ENCODE measurements at places on chromosomes 4 and X.

GRCh38 chrX:13387666-13388494, 68.0 kb upstream of the ATXN3L start:
- DNase-seq: no peak

GRCh38 chrX:85996555-85996954, 50.8 kb downstream of the CHM start:
- no peak for DNase-seq

- no peak for DNase-seq
Measured at GRCh38 chrX:152937236-152937635, 39.4 kb downstream of the ZNF185 start.

DNA sequence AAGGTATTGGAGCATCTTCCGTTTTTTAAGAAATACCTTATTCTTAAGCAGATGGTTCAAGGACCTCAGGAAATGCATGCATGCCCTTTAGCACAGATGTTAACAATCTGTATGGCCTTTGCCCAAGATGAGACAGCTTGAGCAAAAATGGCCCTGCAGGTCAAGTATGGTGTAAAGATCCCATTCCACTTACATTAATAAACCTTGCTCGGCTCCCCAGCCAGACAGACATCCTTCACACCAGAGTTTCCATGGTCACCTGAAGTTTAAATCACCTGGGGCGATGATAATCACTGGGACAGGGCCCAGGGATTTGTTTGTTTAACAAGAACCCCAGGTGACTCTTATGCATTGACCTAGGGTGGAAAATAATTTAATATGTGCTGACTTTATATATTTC, 287.0 kb upstream of the NOCT start:
- DNase-seq: no peak

- DNase-seq: no peak
Measured at GRCh38 chrX:24659646-24660045, 12.5 kb upstream of the PCYT1B start.

DNA sequence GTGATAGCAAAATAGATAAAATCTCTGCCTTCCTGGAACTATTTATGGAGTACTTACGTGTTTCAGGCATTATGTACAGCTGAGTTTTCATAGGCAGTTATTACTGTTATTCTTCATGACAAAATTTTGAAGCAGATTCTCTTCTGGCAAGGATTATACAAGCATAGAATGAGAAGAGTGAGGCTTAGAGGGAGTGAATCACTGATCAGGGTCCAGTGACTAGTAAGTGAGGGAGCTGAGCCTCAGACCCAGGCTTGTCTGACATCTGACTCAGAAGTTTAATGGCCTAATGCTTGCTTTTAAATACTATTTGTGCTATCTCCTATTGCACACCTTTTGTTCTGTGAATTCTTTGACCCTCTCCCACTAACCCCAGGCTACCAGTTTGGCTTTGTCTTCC, 110.6 kb downstream of the DTHD1 start:
- no peak for DNase-seq

- no peak for DNase-seq
Measured at GRCh38 chrX:75989806-75990590, 182.9 kb upstream of the PBDC1 start.

DNA sequence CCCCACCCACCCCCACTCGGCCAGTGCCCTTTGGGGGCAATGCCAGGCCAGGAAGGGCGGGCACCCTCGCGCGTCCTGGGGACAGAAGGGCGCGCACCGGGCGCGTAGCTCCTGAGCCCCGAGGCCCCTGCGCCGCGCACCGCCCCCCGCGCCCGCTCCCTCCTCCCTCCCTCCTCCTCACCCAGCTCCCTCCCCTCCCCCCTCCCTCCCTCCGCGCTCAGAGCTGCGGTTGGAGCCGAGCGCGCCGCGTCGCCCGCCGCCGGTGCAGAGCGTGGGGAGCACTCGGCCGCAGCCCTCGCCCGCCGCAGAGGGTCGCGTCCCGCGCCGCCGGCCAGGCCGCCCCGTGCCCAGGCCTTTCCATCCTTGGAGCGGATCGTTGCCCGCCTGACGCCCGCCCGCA, at the start of gene ATP2B3:
Gene ATP2B3 (plus strand): TSS at position 220 of the 400 bp plus-strand sequence. CDS start 18,606 bp downstream, outside the sequence.
- no peak for DNase-seq

DNA sequence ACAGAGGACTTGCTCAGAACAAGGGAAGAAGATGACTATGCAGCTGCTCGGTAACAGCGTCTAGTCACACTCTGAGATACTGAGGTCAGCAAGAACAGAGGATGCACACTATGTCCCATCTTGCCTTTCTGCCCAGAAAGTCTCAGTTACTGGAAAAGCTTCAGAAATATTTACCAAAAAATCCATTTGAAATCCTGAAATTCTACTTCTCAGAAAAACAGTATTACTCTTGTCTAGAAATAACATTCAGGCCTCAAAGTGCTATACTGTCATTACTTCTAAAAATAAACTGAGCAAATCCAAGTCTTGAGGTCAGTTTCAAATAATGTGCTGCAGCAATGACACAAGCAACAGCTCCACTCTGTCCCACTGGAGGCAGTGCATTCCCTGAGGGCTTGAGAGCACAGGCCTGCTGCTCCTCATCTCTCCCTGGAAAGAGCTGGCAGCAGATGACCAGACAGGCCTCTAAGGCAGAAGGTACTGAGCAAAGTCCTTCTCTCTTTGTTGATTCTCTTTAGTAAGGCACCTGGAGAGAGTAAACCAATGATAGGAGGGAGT, 76.9 kb downstream of the CAMK2D start:
- no peak for DNase-seq

DNA sequence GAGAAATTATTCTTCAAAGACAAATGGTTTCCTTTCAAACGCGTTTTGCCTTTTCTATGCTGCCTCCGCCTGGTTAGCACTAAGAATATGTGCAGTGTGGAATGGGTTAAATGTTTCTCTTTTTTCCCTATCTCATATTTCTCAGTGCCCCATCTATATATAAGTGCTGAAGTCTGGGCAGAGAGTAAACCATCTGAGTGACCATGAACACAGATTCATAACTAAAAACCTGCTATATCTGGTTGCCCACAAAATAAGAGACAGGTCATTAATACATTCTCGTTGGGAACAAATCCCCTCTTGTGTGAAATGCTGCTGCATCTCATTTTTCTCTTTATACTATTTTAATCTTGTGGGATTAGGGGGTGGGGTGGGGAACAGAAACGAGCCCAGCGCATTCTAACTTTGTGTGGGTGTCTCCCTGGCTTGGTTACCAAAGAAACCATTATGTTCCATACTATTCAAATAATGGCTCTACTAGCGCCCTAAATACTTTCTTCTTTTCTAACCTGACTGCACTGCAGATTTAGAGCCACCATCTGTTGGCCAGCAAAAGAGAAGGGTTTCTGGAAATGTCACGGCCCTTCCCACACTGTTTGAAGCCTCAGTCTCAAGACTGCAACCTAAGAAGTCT, 42.2 kb upstream of the PTCHD1 start:
- no peak for DNase-seq

GRCh38 chr4:53962516-53963225, 101.7 kb downstream of the CHIC2 start:
- no peak for DNase-seq

DNA sequence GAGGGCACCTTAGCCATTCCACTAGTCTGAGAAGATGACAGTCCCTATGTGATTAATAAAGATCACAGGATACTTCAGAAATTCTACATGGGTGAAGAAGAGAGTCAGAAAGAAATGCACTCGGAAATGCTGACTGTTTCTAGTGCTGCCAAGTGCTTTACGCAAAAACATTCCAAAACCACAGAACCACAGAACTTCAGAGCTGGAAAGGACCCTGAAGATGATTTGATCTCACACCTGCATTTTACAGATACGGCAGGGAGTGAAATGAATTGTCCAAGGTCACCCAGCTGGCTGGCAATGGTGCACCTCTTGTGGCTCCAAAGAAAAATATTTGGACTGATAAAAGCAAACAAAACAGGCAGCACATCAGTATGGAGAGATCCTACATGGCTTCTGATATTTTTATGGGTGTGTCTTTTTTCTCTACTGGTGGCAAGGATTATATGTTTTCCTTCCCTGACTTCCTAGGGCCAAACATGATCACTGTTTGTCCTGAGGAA, 115.9 kb downstream of the MAML3 start:
- no peak for DNase-seq

DNA sequence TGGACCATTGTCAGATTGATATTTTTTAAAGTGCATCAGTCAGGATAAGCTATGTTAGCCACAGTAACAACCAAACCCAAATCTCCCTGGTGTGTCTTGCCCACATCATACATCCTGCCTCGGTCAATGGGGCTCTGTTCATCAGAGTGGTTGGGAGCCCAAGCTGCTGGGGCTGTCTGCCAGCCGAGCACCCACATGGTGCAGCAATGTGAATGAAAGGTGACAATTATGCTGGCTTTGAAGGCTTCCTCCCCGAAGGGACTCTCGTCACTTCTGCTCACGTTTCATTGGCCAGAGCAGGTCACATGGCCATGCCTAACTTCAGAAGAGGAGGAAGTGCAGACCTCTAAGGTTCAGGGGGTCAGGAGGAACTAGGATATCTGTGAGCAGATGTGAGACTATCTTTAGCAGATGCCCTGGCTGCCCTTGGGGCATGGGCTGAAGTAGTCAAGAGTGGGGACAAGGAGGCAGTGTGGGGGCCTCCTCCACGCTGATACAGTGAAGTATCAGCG, 1.3 kb upstream of the JAKMIP1 start:
- peak; percentile 72 for DNase-seq

DNA sequence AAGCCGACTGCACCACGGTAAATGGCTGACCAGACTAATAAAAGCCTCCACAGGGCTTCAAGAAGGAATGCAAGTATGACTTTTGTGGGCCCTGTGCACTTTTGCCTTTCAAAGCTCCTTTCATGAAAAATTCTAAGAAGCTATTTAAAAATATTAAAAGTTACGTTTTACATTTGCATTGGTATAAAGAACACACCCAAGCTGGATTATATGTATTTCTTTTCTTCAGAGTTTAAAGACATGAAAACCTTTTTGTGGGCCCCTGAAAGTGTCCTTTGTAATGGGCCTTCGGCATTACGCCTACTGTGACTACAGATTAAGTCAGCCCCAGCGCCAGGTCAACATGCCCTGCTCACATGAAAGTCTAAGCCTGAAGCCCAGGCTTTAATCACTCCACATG, 20.5 kb upstream of the ASB5 start:
- no peak for DNase-seq

GRCh38 chr4:37825968-37826294, 555 bp upstream of the PGM2 start:
- DNase-seq: no peak

- DNase-seq: peak; percentile 66
Measured at GRCh38 chr4:36385951-36386571, 104.6 kb downstream of the DTHD1 start.

DNA sequence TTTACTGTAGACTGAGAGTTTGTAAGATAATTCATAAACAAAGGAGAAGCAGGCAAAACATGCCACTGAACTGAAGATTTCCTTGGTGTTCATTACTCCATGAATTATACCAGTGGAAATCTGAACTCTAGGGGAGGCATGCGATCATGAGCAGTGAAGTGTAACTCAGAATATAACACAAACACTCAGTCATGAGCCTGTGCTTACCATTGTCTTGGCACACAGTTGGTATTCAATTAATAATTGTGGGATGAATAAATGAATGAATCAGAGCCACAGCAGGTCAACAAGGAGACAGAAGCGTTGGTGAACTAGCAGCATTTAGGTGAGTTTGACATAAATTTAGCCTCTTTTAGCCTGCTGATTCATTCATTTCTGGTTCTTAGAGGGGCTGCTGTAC, 263.5 kb upstream of the DKK2 start:
- no peak for DNase-seq

- peak; percentile 73 for DNase-seq
Measured at GRCh38 chr4:7539659-7540058, 104.9 kb upstream of the PSAPL1 start.

DNA sequence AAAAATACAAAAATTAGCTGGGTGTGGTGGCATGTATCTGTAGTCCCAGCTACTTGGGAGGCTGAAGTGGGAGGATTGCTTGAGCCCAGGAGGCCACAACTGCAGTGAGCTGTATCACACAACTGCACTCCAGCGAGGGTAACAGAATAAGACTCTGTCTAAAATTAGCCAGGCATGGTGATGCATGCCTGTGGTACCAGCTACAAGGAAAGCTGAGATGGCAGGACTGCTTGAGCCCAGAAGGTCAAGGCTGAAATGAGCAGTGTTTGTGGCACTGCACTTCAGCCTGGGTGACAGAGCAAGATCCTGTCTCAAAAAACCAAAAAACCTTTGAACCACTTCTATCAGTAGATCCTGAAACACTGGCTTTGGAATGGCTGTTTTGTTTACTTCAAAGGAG, 10.2 kb downstream of the GRSF1 start:
- no peak for DNase-seq

DNA sequence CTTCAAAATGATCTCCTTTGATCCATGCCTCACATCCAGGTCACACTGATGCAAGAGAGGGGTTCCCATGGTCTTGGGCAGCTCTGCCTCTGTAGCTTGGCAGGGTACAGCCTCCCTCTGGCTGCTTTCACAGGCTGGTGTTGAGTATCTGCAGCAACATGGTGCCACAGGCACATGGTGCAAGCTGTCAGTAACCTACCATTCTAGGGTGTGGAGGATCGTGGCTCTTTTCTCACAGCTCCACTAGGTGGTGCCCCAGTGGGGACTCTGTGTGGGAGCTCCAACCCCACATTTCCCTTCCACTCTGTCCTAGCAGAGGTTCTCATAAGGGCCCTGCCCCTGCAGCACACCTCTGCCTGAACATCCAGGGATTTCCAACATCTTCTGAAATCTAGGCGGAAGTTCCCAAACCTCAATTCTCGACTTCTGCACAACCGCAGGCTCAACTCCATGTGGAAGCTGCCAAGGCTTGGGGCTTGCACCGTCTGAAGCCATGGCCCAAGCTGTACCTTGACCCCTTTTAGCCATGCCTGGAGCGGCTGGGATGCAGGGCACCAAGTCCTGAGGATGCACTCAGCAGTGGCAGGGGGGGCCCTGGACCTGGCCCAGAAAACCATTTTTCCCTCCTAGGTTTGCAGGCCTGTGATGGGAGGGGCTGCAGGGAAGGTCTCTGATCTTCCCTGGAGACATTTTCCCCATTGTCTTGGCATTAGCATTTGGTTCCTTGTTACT, 137.8 kb upstream of the NUDT6 start:
- DNase-seq: no peak

GRCh38 chrX:136745215-136746173, 35.2 kb downstream of the ARHGEF6 start:
- no peak for DNase-seq

DNA sequence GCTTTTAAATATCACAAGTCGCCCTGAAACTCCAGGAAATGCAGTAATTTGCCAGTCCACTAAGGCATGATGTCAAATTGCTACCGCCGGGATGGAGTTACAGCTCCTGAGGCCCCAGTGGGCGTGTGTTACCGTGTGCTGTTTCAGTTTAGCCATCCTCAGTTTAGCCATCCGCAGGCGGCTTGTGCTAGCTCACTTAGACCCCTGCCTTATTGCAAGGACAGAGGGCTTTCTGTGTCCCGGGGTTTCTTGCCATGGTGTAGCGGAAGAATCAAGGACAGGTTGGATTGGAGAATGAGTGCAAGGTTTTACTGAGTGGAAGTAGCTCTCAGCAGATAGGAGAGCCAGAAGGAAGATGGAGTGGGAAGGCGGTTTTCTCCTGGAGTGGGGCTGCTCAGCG, 33.8 kb upstream of the LRBA start:
- no peak for DNase-seq

- DNase-seq: no peak
Measured at GRCh38 chr4:75671802-75672421, 1.3 kb downstream of the G3BP2 start.
